ENCODE measurements at places on chromosomes 11 and 22.

DNA sequence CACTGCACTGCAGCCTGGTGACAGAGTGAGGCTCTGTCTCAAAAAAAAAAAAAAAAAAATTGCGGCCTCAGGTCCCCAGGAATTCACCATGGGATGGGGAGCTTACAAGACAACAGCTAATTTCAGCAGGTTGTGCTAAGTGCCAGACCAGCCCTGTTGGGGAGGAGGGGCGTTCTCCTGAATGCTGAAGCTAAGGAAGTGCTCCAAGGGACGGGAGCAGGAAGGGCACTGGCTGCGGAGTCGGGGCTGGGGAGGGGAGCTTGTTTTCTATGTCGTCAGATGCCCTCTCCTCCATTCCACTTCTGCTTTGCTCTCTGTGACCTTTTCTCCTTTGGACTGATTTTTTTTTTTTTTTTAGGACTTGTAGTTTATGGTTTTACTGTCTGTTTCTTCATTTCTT lies 4.5 kb downstream of the ADAMTS15 start:
- DNase-seq: no peak

DNA sequence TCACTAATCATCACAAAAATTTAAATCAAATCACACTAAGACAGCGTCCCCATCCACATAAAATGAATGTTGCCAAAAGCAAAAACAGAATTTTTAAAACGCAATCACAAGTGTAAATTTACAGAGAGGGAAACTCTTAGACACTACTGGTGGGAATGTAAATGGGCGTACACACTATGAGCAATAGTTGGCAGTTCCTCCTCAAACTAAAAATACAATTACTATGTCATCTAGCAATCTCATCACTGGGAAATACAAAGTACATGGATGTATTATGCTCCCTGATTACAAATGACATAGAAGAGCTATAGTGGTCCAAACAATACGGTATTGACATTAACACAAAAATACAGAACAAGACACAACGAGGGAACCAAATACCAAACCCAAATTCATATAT lies 8.7 kb upstream of the RGL4 start:
- DNase-seq: no peak

DNA sequence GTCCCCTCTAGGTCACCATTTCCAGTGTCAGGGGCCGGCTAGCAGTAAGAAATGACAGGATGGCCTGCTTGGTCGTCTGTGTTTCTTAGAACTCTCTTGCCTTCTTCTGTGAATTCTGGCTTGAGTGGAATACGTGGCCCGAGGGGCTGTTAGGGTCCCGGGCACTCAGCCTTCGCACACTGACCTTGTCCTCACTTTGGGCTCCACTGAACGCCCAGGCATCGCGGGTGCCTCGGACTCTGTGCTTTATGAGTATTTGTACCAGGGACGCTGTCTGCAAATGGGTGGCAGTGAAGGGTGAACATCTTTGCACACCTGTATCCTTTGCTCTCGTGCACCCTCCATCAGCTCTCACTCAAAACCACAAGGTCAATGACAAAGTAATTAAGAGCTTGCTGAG lies 123.4 kb upstream of the ANO1 start:
- DNase-seq: peak; percentile 23

DNA sequence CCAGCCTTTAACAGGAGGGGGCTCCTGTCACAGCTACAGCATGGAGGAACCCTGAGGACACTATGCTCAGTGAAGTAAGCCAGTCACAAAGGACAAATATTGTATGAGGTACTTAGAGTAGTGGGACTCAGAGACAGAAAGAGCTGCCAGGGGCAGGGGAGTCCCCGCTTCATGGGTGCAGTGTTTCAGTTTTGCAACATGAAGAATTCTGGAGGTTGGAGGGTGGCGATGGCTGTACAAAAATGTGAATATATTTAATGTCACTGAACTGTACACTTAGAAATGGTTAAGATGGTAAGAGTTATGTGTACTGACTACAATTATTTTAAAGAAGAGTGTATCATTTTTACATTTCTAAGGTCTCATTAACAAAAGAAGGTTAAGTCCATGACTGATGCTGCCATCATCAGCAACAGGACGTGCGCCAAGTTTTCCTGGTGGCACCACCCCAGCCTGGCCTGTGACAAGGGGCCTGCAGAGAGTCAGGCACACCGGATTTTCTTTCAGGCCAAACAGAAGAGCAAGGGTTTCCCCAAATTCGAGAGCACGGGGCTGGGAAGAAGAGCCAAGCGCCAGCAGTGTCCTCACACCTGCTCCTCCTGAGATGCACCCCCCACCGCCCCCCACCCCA lies 22.1 kb downstream of the YPEL1 start:
- DNase-seq: no peak

- no peak for DNase-seq
Observed at GRCh38 chr22:40620464-40621046, 16.0 kb downstream of the MRTFA start.

DNA sequence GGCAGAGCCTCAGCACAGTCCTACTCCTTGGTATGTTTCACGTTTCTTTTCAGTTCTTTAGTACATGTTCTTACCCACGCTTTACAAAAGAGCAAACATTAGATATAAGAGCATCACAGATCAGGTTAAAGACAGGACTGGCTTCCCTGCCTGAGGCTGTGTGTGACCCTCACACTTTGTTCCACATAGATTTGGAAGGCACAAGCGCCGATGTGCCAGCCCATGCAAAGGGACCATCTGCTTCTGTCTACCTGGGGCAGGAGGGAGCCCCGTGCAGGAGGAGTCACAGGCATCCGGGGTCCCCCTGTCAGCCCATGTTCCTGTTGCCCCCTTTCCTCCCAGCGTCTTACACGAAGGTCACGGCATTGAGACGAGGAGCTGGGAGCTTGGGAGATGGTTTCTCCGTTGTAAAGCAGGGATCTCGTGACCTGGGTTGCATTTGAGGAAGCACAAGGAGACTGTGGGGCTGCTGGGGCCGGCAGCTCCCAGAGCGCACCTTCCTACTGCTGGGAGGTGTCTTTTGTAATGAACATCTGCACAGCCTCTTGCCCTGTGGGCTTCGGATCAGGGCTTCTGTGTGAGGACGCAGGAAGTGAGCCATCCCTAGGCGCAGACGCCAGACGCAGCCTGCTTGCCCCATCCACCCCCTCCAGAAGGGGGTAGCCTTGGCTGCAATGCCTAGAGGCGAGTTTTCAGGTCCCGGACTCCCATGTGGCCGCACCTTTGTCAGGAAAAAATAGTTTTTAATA lies 72.6 kb downstream of the SCN3B start:
- no peak for DNase-seq

DNA sequence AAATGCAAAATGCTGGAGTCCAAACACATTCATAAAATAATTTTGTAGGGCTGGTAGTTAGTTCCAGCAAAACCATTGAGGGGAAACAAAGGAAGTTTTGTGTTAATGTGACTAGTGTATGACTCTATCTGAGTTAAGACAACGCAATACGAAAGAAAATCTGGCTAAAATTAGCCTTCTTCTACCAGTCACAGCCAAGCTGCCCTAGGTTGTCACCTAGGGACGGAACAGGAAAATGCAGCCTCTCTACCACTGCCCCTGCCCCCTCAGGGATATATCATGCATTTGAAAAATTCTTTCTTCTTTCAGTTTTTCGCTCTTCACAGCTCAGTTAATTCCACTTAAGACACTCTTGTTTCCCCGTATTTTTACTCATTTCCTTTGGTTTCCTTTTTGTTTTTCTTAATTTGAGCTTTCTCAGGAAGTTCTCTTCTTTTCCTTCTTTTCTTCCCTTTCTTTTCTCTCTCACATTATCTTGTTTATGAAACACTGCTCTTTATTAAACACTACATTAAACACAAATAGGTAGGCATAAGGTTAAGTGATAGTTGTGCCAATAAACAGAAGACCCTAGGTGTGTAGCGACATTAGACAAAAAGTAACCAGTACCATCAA lies 30.6 kb downstream of the KIRREL3 start:
- no peak for DNase-seq

DNA sequence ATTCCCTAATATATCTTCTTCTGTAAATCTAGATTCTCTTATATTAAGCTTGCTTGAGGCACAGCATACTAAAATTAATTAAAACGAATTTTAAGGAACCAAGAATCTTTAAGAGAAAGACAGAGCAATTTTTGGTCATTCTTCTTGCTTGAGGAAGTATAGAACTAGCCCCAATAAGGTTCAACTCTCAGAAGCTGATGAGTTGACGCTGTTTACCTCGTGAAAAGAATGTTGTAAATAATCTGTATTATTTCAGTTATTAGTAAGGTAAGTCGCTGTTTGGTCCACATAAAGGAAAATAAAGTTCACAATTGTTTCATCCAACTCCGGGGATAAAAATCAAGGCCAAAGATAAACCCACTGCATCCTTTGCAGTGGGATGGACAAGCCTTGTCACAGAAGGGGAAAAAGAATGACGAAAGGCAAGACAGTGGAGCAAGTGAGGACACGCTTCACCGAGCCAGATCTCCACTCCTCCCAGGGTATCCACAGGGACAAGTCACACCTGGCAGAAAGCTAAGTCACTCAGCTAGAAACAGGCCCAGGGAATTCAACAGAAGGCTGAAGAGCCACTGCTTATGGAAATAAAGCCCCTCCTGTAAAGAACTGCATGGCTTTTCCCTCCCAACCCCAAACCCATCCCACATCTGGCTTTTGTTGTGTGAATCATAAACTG lies 752 bp downstream of the POU2AF1 start:
- peak; percentile 60 for DNase-seq

GRCh38 chr22:36156515-36157419 lies 3.8 kb downstream of the APOL3 start:
- peak; percentile 85 for DNase-seq

DNA sequence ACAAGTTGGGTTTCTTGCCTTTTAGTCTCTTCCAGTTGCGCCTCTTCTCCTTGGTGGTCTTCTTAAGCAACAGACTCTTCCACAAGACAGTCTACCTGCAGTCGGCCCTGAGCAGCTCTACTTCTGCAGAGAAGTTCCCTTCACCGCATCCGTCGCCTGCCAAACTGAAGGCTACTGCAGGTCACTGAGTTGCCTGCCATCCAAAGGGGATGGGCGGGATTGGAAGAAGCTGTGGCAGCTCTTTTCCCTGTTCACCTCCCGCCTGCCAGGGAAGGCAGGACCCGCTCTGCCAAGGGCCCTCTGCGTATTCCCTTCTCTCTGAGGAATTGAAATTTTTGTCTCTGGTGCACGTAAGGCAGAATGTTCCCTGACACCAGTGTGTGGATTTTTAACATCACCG lies 9.2 kb upstream of the STT3A start:
- DNase-seq: no peak

- no peak for DNase-seq
Observed at GRCh38 chr22:28180804-28181731, 262.0 kb upstream of the PITPNB start.

DNA sequence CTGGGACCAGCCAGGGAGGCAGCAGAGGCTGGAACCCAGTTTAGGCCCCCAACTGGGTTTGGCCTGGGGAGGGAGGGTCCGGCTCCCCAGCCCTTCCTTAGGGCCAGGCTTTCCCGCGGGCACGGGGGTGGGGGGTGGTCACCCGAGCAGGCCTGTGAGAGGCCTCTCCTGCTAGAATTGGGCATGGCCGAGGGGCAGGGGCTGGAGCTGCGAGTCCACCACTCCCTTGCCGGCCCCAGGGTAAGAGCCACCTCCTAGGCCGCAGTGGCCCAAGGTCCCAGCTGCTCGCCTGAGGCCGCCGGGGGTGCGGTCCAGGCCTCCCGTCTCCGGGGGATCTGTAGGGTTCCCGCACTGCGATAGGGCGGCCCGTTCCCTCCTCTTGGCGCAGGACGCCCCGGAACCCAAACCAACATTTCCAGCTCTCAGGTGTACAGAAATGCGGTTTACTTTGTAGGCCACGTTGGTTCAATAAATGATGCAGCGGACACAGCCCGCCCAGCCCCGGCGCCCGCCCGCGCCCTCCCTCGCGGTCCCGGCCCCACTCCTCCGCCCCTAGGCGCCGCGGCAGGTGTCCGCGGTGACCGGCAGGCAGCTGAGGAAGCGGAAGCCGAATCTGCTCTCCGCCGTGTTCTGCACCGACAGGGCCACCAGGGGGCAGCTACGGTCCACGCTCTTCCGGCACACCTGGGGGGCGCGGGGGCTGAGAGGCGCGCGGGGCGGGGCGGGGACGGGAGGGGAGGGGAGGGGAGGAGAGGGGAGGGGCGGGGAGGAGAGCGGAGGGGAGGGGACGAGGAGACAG lies 5.9 kb downstream of the LMNTD2 start:
- DNase-seq: peak; percentile 69

- no peak for DNase-seq
Observed at GRCh38 chr11:126564566-126564965, 209.1 kb downstream of the ST3GAL4 start.

GRCh38 chr11:126338346-126339055 lies 17.0 kb upstream of the ST3GAL4 start:
- DNase-seq: no peak

GRCh38 chr22:49491726-49492125 lies 335.9 kb downstream of the BRD1 start:
- DNase-seq: no peak

GRCh38 chr11:102410382-102410784 lies 42.2 kb downstream of the TMEM123 start:
- no peak for DNase-seq

DNA sequence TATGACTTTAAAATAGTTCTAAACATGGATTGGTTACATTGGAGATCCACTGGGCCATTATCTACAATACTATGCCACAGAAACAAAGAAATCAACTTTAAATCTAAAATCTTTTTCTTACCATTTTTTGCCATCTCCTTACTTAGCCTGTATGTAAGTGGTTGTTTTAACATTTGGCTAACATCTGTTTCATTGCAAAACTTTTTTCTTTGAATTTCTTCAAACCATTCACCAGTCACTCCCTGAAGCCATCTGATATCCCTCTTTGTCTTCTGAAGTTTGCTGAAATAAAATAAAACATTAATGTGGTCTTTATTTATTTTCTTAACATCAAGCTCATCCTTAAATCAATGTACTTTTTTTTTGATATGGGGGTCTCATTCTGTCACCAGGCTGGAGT lies 43.3 kb upstream of the POGLUT3 start:
- no peak for DNase-seq

DNA sequence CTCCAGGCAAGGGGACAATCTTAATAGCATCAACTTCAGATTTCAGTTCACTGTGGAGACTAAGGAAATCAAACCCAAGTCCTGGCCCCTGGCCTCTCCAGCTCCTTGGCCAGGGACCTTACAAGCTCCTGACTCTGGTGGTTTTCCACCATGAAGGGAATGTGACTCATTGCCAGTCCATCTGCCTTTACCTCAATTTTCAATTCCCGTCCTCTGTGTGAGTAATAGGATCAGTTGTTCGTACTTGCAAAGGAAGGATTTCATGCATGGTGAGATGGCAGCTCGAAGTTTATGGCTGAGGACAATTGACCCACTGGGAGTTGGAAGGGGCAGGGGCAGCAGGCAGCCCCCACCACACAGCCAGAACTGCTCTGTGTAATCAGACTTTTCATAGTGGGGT lies 42.5 kb downstream of the INSC start:
- DNase-seq: no peak

- DNase-seq: peak; percentile 88
Observed at GRCh38 chr22:35023692-35024363, 42.1 kb upstream of the ISX start.
